NCI-H524 (cell line): ENCODE measurements at places on chromosomes 3 and 15.

- DNase-seq = no peak
Observed at GRCh38 chr3:161598639-161599038, 102.0 kb downstream of the OTOL1 start.

- peak; percentile 25 for DNase-seq
Observed at GRCh38 chr3:97705764-97706163, 58.8 kb upstream of the ARL6 start.

GRCh38 chr15:81293728-81294515 is 30.0 kb downstream of the STARD5 start:
- no peak for DNase-seq

DNA sequence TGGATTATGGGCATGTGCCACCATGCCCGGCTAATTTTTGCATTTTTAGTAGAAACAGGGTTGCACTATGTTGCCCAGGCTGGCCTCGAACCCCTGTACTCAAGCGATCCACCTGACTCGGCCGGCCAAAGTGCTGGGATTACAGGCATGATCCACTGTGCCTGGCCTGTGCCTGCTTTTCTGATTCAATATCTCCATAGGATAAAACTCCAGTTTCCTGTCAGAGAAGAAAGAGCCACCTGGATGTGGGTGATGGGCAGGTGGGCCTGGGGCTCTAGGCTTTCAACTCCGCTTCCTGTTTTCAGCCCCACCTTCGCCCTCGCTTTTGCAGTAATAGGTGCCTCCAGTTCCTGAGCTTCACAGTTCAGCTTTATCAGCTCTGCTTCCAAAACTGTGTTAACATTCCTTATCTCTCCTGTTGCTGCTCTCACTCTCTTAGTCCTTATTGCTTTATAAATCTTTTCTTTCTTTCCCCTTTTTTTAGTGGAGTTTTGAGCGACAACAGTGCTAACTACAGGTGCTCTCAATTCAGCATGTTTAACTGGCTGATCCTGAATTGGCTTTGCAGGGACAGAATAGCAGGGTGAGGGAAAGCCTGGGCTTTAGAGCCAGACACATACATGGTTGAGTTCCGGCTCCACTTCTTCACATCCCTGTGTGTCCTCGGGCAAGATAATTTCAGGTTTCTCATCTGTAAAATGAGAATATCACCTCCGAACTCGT is 21.1 kb upstream of the PDE8A start:
- DNase-seq = no peak

DNA sequence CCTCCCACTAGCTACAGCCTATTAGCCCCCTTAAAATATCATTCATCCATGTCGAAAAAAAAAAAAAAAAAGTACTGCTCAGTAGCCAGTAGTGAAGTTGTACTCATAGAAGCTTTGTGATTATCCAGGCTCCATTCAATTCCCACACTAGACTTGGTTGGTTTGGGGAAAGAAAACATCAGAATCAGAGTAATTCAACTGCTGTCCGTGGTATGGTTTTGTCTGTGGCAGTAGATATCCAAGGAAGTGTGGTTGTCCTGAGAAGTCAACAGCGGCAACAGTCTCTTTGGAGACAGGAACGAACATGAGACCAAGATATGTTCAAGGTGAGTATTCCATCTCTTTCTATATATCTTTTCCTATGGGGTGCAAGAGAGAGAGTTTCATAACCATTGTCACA is 99.2 kb downstream of the GOLIM4 start:
- DNase-seq = no peak

GRCh38 chr3:128111147-128111546 is 12.5 kb downstream of the RUVBL1 start:
- DNase-seq = no peak

- no peak for DNase-seq
Observed at GRCh38 chr3:135237371-135238143, 442.5 kb downstream of the EPHB1 start.

GRCh38 chr3:11499144-11499543 is 144.6 kb downstream of the VGLL4 start:
- DNase-seq = no peak

DNA sequence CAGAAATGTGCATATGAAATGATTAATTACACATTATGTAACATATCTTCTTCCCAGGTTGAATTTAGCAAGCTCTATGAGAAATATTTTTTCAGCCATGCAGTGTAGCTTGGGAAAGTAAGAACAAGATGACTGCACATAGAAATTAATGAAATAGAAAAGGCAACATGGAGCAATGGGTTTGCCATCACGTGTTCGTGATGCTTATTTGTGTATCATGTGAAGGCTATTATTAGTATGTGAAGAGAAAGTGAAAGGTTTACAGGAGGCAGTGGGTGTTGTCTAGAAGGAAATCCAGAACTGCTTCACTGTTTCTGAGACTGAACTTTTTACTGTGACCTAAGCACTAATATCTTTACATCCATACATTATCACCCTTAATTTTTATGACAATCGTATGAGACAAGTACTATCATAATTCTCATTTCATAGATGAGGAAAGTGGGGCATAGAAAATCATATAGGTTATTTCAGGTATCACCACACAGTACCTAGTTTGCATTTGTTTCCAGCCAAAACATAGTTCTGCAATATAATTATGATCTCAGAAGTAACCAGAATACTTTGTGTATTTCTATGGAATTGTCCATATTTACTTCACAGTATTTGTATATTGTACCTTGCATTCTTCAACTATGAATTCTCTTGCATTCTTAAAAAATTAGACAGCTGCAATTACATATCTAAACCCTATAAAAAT is 14.9 kb downstream of the SERPINI1 start:
- no peak for DNase-seq

GRCh38 chr15:79193103-79193502 is 89.4 kb upstream of the ANKRD34C start:
- peak; percentile 86 for DNase-seq

DNA sequence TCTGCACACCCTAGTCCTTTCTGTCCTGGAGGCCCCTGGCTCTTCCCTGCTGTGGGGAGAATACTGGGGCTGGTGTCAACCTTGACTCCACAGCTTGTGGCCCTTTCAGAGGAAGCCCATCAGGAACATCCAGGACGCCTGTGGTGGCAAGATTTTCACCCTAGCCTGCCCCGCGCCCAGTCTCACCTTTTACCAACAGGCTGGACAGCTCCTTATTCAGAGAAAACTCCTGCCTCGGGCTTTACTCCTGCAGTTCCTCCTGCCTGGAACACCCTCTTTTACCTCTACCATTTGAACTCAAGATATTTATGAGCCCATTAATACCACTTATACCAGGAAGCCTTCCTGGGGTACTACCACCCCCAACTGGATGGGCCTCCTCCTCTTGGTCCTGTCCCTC is 2.7 kb upstream of the CACNA2D2 start:
- DNase-seq = no peak

DNA sequence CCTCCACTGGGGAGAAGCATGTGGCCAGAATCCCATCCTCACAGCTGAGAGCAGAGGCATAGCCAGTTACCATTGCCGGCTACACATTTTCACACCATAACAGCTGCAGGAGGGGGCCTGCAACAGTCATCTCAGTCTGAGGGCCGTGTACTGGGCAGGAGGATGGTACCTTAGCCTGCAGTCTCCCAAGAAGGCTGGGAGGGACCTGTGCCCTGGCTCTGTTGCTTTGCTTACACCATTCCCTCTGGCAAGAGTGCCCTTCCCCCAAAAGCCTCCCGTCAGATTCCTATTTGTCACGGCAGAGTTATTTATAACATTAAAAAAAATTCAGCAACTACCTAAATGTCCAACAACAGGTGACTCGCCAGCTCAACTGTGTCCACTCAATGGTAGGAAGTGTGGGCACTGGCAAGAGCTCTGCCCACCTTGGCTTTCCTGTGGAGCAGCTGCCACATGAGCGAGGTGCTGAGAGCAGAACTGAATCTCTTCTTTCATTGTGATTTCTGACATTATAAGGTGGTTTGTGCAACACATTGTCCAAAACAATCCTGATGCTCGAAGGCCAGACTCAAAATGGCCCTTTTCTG is 4.4 kb downstream of the CAMKV start:
- no peak for DNase-seq

GRCh38 chr3:176051766-176052165 is 1145.5 kb downstream of the TBL1XR1 start:
- DNase-seq = no peak

GRCh38 chr3:23608650-23609049 is 197.1 kb upstream of the UBE2E1 start:
- no peak for DNase-seq

DNA sequence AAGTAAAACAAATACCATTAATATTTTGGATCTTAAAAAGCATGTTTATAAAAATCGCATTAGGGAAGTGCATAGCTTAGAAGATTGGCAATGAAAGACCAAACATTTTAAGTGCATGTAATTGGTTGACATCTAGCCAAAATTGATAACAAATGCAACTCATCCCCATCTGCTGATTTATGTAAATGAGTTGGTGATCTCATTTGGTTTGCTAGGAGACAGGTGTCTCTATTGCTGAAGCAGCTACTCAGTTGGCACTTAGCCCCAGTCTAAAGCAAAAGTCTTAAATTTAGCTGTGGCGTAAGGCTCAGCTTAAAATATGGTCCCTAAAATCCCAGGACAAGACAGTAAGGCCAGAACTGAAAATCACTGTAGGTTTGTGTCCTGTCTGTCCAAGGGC is 113.5 kb upstream of the CHL1 start:
- DNase-seq = peak; percentile 86

- peak; percentile 50 for DNase-seq
Observed at GRCh38 chr3:186107215-186108105, 1.4 kb downstream of the ETV5 start.

DNA sequence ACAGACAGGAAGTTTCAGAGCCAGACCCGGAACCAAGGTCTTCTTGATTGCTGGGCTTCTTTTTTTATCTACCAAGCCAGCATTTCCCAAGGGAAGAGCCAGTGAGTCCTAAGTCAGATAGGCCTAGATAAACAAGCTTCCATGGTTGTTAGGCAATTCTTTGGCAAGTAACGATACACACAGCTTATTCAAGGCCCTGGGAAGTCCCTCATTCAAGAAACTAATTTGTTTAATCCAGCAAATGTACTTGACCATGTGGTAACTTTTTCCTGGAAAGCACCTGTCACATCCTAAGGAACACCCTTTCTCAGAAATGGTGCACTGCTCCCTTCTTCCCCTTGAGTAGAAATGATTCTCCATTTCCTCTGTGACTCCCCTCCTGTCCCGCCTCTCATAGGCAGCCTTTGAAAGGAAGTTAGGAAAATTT is 209.9 kb downstream of the ITPR1 start:
- no peak for DNase-seq

- DNase-seq = no peak
Observed at GRCh38 chr3:184066211-184066610, 13.4 kb downstream of the HTR3C start.
